Ecto neural progenitor cell (in vitro differentiated cells): ENCODE measurements at places on chromosomes 6 and 20.

DNA sequence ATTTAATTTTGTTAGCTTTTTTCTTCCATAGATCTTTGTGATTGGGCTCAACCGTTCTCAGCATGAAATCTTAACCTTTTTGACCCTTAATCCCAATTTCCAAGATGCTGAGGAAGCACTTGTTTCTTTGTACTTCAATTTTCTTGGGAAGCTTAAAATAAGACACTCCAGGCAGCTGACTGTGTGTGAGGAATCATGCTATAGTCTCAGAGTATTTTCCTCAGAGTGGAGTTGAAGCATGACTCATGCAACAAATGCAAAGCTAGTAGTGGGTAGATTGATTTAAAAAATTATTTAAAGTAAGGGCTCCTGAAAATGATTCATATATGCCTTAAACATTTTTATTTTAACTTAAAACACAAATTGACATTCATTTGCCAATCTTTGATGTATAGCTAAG is 168.7 kb downstream of the BTBD3 start:
- no peak for DNase-seq

DNA sequence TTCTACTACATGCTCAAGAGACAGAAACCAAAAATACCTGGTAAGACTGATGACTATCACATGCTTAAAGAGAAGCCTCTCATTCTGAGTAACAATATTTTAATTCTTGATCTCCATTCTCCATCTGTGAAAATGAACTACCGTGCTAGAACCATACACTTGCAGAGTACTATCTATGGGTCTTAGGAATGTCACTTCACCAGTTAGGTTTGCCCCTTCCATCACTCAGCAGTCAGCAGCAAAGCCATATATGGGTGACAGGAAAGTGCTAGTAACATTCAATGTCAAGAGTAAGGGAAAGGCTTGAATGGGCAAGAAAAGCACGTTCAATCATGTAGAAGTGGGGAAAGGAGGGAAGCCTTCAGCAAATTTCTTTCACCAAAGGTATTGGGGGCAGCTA is 2.3 kb downstream of the DNAAF9 start:
- DNase-seq = no peak

- DNase-seq = no peak
Measured at GRCh38 chr20:16528078-16528477, 45.2 kb downstream of the KIF16B start.

DNA sequence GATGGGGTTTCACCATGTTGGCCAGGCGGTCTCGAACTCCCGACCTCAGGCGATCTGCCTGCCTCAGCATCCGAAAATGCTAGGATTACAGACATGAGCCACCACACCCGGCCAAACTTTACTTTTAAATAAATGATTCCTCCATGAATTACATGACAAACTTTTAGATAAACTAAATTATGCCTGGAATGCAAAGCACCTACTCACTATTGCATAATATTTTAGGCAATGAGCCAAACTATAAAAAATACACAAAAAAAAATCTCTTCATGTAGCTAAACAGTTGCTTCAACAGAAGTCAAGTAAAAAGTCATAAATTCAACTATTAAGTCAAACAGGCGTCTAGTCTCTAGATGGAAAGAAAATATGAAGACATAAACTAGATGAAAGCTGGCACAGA is 56.5 kb downstream of the PTPRK start:
- DNase-seq = no peak

- no peak for DNase-seq
Measured at GRCh38 chr6:26250698-26251044, 114.3 kb upstream of the BTN3A2 start.
